ENCODE measurements at places on chromosomes 5 and 9.

GRCh38 chr5:60507687-60508086, 192.3 kb downstream of the DEPDC1B start:
- no peak for DNase-seq

GRCh38 chr5:154375329-154376008, 70.3 kb upstream of the SAP30L start:
- DNase-seq = no peak

GRCh38 chr9:127585161-127585819, 26.8 kb upstream of the STXBP1 start:
- no peak for DNase-seq

DNA sequence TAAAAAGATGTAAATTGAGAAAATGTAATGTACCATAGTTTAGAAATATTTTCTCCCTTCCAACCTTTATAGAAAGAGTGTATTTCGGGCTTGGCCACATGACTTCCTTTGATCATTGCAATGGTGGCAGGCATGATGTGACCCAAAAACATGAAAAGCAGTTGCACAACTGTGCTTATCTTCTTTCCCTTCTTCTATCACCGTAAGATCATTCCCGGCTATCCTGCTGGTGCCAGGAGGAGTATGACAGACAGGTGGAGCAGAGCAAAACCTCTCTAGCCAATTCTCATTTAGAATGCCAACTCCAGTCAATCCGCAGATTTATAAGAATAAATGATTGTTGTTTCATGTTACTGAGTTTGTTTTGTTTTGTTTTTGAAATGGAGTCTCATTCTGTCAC, 10.6 kb upstream of the TESK1 start:
- DNase-seq = no peak

DNA sequence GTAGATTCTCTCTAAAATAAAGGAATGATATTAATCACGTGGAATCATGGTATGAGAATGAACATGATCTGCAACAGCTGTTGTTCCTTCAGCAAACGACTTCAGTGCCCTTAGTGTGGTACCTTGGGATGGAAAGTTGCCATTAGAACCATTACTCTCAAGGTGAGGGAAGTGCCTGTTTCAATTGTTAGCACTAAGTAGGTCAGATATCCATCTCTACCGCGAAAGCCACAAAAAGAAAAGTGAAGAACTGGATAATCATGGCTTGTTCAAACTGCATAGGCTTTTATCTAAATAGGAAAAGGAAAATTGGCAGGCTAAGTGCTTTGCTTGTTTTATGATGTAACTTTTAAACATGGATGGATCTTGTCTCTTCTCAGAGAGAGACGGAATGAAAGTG, 380.7 kb downstream of the MRPS30 start:
- no peak for DNase-seq

DNA sequence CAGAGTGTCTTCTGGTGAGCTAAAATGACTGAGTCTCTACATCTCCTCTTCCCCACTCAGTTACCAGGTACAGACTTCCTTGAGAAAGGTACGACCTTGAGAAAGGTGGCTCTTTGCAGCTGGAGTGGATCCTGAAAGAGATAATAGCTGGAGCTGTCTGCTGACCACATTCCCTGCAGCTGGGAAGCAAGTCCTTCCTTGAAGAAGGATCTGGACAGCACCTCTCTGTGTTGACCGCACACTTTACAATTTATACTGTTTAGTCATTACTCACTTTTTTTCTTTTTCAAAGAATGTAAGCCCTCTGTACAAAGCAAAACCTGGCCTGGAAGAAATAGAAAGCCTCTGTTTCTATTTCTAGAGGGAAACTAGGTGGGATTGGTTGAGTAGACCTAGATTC, 148.8 kb downstream of the MACIR start:
- DNase-seq = no peak

DNA sequence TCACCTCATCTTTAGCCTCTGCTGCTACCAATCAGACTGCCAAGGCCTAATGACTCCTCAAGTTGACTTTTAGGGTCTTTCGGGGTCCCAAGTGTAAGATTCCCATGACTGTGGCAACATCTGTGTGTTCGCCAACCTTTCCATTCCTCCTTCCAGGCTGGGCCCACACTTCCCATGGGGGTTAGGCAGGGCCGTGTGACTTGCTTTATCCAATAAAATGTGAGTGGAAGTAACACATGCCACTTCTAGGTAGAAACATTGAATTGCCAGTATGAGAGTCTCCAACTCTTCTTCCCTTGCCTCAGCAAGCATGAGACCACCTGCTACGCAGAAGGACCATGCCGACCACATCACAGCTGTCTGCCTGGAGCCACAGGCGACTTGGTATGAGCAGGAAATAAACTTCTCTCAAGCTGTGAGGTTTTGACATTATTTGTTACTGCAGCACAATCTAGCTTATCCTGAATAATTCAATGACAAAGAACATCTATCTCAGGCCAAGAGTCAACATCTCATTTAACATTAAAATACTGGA, 190.4 kb upstream of the IER5L start:
- DNase-seq = no peak

DNA sequence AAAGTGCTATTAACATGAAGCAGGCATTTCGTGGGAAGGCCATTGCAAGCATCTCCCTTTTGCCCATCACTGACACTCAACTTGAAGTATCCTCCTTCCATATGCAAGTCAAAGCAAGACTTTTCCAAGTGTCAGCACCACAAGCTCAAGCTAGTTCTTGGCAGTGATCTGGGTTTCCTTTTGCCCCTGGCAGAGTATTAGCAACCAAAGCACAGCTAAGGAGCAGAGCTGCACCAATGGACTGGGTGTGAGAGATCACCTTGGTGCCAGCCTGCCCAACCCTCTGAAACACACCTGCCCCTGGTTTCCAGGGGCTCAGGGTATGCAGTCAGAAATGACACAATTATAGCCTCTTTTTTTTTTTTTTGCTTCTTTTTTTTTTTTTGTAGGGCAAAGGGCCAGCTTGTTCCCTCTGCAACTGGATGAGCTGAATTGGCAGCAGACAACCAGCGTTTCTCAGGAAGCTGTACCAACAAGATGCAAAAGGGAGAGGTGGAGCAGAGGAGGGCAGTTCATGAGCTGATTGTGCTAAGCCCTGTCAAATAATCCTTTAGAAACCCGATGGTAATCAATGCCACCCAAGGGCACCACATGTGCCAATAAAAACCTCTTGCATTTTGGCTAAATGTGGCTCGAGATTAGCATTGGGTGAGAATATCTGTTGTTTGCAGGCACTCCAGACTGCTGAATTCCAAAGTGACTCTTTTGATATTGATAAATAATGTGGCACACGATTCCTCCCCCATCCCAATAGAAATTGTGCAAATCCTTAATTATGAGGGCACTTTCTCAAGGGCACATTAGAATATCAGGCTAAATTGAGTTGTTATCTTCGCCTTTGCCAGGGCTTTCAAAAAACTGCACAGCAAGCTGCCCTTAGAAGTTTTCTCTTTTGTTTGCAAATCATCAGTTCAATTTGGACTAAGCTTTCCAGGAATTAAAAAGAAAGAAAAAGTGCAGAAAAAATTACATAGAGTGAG, 192.4 kb downstream of the GAS1 start:
- DNase-seq = no peak

DNA sequence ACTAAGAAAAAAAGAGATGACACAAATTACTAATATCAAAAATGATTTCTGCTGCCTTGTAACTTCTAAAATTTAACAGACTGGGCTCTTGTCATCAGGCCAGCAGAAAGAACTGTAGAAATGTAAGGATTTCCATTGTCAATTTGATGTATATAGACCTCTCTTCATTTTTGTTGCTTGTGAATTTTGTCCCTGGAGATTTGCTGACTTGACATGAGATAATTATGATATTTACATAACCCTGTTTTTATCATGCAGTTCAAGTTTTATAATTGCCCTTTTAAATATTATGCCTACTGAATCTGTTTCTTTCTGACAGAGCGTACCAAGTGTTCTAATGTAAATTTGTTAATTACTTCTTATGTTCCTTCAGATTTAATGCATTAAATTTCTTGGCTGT, 23.9 kb downstream of the TMEM215 start:
- DNase-seq = no peak

GRCh38 chr5:15604986-15605385, 105.0 kb downstream of the FBXL7 start:
- DNase-seq = no peak

DNA sequence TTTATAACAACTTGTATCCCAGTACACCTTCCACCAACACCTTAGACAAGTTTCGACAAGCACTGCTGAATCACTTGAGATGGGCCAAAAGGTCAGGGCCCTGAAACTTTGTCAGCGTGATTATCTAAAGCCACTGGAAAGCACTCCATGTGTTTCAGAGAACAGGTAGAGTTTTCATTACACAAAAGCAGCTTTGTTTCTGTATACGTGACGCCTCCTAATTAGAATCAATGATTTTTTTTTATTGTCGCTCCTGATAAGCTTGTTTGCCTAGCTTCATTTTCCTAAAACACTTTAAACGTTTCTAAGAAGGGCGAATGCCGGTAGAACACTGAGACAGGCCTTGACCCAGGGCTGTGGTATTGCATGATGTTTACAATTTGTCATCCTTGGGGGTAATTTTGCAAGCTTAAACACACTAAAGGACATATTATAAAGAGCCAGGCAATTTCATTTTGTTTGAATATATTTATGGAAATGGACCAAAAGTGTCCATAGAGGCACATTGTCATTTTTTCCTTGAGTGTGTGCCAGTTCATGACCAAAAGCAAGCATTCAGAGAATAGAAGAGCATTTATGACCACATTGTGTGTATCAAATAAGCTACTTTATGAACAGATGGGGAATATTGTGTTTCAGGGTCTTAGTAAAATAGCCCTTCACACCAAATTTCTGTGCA, 193.6 kb downstream of the GLIS3 start:
- DNase-seq = no peak

DNA sequence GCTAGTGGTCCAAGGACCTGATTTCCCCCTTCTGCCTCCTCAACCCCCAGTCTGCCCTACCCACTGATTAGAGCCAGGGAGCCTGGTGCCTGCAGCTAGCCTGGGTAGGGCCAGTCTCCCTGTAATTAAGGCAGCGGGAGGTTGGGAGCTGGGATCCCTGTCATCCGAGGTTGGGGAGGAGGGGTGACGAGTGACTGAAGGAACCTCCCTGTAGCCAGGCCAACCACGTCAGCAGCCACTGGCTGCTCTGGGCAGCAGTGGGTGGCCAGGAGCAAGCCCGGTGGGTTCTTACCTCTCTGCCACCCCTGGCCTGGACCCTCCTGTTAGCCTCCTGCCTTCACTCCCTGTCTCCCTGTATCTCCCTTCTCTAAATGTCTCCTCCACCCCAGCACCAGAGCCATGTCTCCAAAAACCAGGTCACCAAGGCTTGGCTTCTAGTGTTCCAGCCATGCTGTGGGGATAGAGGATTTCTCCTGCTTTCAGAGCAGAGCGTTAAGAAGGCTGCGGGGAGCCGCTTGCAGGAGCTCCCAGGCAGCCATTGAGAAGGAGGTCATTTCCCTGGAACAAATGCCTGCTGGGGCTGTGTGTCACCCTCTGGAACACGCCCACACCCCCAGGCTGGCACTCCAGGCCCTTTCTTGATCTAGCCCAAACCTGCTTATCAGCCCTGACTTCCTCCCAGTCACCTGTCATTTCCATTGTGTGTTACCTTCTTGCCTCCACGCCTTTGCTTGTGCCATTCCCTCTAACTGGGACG, 65.0 kb upstream of the GGTA1 start:
- DNase-seq = no peak

GRCh38 chr9:37528652-37529471, 43.1 kb downstream of the POLR1E start:
- peak; percentile 24 for DNase-seq
